ENCODE measurements at places on chromosomes 12 and 14. TPM values are rescaled to one million over a fixed set of nuclear protein-coding genes. Genes with fewer than 3 reads are reported as not detected.

DNA sequence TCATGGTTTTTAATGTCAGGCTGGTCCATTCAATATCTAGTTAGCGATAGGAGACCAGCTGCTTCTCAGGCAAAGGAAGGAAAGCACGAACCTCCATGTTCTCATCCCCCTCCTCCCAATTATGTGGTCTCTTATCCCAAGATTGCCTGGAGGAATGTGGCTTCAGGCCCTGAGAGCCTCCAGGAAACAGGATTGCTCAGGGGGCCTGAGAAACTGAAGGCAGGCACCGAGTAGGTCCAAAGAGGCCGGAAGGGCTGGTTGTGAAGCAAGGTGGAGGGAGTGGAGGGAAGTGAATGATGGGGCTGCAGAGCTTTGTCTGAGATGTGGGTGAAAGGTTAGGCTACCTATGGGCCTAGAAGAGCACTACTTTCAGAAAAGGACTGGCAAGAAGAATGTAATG, 188.2 kb upstream of the DDHD1 start:
- no peak for DNase-seq

- no peak for DNase-seq
Observed at GRCh38 chr14:45743884-45744283, 490.9 kb upstream of the MIS18BP1 start.

Gene CLEC2A
- not detected for total RNA-seq

GRCh38 chr12:110548678-110549077, 34.4 kb downstream of the PPTC7 start:
- peak; percentile 43 for DNase-seq

- DNase-seq: no peak
Observed at GRCh38 chr14:31085027-31085426, 58.8 kb upstream of the STRN3 start.

DNA sequence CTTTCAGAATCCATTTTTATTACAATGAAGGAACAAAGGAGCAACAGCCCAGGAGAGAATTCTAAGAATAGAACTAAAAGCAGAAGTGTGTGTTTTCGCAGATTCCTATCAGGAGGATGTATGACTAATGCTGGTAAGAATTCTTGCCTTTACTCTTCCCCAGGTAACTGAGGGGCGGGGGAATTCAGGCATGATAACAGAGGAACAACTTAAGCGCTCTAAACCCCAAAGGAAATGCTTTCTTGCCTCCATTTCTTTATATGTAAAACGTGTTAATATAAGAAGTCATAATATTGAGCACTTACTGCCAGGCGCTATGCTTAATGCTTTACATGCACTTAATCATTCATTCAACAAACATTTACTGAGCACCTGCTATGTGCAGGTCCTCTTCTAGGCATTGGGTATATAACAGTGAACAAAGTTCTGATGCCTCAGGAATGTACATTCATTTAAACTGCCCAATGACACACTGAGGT, 4.5 kb downstream of the HCAR1 start:
- no peak for DNase-seq

Gene RNU4-1
- under 0.01 TPM for total RNA-seq

- no peak for DNase-seq
Observed at GRCh38 chr12:130791629-130792028, 47.4 kb downstream of the STX2 start.

Gene ALG10
- 5.8 TPM for total RNA-seq

Gene DNAJC22
- total RNA-seq: 4.6 TPM

Gene CCND2
- total RNA-seq: 37.3 TPM

Gene NOS1
- under 0.01 TPM for total RNA-seq

Gene FOXN4
- not detected for total RNA-seq

DNA sequence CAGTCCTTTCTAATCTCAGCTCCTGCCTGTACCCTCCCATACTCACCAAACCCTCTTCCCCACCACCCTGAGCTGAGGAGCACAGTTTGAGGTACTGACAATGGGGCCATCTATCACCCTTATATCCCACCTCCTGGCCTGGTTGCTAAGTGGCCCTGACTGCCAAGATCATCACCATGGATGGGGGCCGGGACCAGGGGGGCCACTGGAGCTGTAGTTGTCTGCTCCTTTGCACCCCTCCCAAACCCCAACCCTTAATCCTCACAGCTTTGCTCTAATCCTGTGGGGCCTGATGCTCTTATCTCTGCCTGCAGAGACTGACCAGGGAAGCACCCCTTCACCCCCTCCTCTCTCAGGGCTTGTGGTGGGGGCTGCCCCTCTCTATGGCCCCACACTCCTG, 395 bp upstream of the GNB3 start:
- DNase-seq: no peak

DNA sequence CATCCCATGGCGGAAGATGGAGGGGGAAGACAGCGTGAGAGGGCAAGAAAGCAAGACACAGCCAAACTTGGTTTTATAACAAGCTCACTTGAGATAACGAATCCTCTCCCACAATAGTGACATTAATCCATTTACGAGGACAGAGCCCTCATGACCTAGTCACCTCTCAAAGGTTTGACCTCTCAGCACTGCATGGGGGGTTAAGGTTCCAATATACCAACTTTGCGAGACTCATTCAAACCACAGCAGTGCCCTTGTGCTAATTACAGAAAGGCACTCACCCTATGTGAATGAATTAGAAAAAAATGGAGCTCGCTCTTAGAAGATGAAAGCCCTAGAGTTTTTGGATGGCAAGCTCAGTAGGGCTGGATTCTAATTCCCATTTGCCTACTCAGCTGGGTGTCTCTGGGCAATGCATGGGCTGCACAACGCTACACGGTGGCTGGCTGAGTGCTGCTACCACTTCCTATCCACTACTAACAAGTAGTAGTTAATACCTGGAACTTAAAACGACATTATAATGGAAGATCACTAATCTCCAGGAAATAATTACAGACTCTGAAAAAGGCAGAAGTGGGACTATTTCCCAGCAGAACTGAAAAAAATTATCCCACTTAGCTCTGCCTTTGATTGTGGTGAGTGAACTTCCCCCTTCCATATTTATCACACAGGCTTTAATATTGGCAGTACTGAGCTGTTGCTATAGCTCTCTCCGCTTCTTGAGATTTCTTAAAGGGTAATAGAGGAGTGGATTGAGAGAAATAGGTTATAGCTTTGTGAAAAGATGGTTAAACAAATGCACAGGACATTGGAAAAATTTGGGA, 27.5 kb downstream of the TESPA1 start:
- DNase-seq: no peak

Gene KRT71
- not detected for total RNA-seq

Gene NID2
- 93.7 TPM for total RNA-seq

- no peak for DNase-seq
Observed at GRCh38 chr12:113233967-113234366, 12.7 kb downstream of the TPCN1 start.

DNA sequence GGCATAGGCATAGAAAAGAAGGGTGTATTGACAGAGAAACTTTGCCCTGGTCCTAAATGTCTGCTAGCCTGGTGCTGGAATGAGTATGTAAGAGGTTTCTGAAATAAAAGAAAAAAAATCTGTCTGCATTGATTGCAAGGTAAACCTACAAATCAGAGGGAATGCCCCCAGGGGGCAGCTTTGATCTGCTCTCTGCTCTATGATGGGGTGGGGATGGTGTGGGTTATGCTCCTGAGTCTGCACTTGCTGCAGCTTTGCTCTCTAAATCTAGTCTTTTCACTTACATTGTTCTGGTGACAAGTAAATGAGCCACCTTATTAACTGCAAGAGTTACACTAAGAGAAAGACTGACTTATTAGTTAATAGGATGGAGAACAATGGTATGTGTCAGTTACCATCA, 468.4 kb upstream of the STXBP6 start:
- no peak for DNase-seq

Gene CNTN1
- total RNA-seq: 0.26 TPM

DNA sequence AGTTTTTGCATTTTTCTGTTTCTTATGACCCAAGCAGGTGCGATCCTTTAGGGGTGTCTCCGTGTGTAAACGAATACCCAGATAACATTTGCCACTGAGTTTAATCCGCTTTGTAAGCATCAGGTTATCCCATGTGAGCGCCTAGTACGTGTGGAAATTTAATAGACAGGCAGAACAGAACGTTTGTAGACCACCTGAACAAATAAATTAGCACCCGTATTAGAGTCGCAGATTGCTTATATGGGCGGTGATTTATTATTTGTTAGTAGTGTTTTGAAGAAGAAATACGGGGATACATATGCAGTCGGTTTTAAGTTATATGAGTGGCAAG, 325 bp downstream of the C12orf60 start:
- DNase-seq: no peak

DNA sequence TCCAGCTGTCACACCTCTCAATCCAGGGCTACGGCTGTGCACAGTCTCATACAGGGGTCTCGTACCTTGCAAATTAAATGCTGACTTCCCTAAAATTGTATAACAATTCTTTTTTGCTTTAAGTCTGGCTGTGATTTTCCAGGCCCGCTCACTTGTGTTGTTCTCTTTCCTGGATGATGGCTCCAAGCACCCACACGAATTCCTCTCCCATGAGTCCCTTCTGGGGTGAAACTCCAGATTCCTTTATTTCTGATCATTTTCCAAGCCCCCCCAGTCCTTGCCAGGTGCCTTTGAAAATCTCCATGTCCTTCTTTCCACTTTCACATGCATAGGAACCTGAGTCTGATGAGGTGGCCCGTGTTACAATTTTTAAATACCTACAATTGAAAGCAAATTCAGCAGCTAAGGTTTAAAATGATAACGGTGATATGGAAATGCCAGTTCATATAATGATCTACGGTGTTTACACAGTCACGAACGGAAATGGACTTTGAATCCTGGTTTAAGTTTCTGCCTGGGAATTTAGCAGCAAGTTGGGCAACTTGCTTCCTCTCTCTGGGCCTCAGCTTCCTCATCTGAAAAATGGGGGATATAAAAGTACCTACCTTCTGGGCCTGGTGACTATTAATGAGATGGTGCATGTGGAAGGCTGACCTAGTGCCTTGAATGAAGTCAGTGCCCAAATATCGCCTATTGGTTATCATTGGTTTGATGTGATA, 85.5 kb downstream of the STAB2 start:
- DNase-seq: no peak

DNA sequence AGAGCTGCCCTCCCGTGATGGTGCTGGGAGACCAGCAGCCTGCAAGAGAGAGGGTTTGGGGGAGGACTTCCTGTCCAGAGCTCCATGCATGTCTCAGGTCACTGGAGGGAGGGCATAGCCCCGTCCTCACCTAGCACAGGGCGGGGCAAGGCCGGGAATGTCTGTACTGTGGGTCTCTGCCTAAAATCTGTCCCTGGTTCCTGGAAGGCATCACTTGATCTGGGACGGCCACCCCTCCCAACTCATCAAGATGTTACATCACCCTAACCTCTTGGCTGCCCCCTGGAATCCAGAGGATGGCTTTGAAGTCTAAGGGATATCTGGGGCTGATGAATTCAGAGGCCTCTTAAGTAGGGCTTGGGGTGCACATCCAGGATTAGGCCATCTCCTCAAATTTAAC, 37.0 kb upstream of the MEG3 start:
- DNase-seq: no peak

Gene OR4K13
- total RNA-seq: not detected

DNA sequence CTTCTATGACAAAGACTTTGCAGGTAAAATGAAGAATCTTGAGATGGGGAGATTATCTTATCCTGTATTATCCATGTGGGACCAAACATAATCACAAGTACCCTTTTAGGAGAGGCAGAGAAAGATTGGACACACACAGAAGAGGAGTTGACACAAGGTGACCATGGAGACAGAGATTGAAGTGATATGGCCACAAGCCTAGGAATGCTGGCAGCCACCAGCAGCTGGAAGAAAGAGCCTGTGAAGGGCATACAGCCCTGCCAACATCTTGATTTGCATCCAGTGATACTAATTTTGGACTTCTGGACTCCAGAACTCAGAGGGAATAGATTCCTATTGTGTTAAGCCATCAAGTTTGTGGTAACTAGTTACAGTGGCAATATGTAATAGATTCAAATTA, 78.1 kb downstream of the RPS29 start:
- DNase-seq: peak; percentile 56

GRCh38 chr12:66637699-66638301, 41.1 kb downstream of the GRIP1 start:
- DNase-seq: no peak

DNA sequence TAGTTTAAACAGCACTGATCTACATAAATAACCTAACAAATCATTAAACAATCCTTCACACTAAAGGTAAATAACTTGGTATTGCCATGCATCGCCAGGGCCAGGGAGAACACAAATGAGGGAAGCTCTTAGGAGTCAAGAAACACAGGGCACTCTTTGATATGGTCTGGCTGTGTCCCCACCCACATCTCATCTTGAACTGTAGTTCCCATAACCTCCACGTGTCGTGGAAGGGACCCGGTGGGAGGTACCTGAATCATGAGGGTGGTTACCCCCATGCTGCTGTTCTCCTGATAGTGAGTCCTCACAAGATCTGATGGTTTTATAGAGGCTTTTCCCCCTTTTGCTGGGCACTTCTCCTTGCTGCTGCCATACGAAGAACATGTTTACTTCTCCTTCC, 17.3 kb downstream of the TMEM132D start:
- DNase-seq: no peak

- no peak for DNase-seq
Observed at GRCh38 chr12:3603576-3603975, 112.6 kb downstream of the PRMT8 start.

DNA sequence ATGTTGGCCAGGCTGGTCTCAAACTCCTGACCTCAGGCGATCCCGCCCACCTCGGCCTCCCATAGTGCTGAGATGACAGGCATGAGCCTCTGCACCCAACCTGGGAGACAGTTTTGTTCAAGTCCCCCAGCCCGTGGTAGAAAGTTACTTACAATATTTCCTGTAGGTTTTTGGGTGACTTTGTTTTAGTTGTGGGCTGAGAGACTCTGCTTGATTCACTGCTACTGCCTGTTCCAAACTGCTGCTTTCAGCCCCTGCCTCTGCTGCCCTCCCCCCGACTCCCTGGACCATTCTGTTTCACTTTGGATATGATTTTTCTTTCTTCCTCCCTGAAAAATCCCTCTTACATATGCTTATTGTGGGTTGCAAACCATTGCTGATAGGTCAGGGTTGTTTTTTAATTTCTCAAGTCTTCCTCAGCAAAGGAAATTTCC, 13.4 kb upstream of the PCNX1 start:
- no peak for DNase-seq

Gene BHLHE41
- total RNA-seq: 2.3 TPM

- peak; percentile 47 for DNase-seq
Observed at GRCh38 chr14:37122919-37123639, 49.3 kb downstream of the SLC25A21 start.

GRCh38 chr14:106268013-106268727, 741.8 kb downstream of the TMEM121 start:
- DNase-seq: no peak

Gene C12orf50
- total RNA-seq: under 0.01 TPM

Gene WNT1
- not detected for total RNA-seq

DNA sequence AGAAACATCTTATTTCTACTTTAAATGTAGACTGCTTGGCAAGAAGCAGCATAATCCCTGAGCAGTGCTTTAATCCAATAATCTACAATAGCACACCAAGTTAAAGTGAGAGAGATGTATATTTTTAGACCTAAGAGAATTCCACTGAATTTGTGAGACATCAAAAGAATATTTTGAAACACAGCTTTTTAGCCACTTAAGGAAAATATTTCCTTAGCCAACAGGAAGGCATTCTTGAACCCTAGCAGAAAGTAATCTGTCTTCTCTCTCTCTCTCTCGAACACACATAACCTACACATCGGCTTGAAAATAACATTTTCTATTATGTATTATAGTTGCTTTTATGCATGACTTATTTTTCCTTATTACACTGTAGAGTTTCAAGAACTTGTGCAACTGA, 34.0 kb downstream of the KITLG start:
- peak; percentile 60 for DNase-seq

- DNase-seq: peak; percentile 19
Observed at GRCh38 chr14:80003138-80003537, 208.2 kb downstream of the DIO2 start.

Data from fibroblast of lung (primary cell).